NCI-H446 (cell line): ENCODE measurements at places on chromosomes 1 and 21.

DNA sequence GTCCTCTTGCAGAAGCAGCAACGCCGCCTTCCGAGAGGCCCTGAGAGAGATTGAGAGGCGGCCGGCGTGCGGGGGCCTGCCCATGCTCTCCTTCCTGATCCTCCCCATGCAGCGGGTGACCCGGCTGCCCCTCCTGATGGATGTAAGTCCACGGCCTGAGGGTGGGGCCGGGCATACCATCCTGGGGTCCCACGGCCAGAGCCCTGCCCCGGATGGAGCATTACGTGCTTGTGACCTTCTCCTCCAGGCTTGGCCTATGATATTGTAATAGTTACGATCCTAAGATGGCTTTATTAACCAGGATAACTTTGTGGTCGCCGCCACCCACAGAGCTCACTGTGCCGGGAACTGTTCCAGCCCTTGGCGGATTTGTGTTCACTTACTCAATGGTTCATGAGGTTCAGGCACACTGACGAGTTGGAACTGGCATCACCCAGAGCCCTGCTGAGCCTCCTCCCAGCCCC is 18.9 kb downstream of the ARHGEF16 start:
- no peak for DNase-seq

DNA sequence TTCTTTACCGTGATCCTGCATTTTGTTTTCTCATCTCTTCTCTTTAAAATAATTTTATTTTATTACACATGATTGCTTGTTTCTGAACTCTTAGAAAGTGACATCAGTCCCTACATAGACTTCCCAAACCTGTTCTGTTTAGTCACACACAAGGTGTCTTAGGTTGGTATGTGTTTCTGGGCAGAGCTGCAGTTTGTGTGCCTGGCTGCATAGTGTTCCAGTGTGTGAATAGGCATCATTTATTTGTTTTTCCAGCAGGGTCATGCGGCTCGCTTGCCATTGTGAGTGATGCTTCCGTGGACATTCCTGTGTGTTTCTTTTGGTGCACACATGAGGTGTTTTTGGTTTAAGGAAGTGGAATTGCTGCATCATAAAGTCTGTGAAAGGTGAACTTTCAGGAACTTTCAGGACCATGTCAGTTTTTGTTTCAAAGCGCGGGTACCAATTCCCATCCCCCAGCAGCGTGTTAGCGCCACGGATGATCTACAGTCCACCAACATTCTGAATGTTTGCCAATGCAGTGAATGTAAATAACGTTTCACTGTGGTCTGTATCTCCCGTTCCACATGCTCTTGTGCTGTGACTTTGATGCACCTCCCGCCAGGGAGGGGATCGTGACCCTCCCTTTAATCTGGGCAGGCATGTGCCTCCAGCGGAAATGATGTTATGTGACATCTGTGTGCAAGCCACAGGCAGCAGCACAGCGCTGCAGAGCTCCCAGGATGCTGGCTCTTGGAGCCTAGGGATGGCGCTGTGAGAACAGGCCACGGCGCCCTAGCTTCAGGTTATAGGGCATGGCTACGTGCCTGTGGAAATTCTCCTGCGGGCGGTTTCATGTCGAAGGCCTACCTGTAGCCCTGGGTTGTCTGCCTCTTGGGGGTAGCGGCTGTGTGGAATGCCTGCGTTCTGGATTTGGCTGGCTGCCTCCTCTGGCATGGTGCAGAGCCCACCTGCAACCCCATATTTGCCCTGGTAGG is 144.6 kb upstream of the COL6A1 start:
- DNase-seq: no peak

DNA sequence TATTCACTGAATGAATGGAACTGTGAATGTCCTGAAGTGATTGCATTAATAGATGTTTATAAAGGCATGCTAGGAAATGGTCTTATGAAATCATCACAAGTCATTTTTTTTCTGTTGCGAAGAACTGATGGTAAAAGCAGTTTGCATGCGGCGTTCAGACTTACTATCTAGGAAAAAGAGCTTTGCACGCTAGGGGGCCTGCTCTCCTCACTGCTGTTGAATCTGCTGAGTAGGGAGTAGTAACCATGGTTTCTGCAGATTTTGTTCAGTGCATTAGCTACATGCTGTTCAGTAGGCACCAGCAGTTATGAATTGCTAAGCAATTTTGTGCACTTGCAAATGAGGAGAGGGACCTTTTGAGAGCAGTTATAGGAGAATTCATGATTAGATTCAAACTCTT is 57.9 kb downstream of the CENPF start:
- DNase-seq: no peak

- DNase-seq: no peak
Observed at GRCh38 chr1:108955881-108956280, 7.4 kb downstream of the CLCC1 start.

DNA sequence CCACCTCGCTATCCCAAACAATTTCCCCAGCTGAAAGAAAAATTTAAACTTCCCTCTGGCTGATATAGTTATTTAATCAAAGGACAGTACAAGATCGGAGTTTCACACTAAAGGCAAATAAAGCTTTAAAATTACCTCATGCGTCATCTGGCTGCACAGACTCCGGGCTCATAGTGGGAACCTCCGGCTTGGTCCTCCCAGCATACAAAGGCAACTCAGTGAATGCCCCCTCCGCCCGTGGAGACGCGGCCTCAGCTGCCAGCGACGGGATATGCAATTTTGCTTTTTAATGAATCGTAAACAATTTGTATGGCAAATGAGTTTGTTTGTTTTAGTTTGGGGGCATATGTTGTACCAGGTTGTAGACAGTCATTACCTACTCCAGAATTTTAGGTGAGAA is 214.6 kb upstream of the NFIA start:
- DNase-seq: no peak

DNA sequence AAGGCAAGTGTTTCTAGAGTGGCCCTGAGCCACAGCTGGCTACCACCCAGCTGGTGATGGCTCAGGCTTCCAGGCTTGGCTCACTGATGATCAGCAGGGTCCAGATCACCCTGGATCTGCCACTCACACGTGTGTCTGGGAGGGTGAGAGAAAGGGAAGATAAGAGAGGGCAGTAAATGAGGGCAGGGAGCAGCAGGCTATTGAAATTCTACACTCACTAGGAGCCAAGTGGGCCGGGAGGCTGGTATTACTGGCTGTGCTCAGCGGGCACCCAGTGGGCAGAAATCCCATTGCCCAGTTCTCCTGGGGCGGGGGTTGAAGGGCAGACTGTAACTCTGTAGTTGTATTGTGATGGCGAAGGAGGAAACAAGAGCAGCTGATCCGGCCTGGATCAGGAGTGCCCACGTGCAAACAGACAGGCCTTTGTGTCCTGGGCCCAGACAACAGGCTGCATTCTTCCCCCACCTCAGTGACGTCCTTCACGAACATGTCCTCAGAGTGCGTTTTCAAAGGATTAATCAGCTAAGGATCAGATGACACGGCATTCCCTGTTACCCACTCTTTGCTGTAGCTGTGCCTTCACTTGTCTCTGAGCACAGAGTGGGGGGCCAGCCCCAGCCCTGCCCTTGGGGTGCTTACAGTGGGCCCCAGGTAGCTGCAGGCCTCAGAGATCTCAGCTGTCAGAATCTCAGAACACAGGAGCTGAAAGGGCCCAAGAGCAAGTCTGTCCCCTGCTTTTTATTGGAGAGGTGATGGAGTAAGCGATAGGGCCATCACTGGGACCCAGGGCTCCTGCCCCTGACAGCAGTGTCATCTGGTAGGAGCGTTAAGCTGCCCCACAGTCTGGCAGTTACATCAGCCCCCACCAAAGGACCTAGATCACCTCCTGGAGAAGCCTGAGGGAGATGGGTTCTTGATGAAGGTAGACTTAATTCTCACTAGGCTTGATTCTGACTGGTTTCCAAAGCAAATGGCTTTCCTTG is 60.5 kb downstream of the ATP1A1 start:
- no peak for DNase-seq

DNA sequence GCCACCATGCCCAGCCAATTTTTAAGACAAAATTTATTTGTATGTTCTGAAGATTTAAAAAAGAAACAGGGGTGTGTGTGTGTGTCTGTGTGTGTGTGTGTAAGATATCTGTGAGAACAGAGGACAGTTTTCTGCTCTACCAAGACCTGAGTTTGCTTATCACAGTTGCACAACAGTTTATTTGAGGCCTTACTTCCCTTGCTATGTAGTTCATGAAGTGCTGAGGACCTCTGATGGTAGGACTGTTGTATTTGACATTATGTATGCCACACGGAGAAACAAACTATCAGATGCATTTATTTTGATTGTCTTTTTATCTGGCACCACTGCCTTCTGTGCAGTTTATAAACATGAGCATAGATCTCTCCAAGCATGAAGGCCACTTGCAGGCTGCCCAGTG is 355.2 kb downstream of the PBX1 start:
- peak; percentile 29 for DNase-seq

DNA sequence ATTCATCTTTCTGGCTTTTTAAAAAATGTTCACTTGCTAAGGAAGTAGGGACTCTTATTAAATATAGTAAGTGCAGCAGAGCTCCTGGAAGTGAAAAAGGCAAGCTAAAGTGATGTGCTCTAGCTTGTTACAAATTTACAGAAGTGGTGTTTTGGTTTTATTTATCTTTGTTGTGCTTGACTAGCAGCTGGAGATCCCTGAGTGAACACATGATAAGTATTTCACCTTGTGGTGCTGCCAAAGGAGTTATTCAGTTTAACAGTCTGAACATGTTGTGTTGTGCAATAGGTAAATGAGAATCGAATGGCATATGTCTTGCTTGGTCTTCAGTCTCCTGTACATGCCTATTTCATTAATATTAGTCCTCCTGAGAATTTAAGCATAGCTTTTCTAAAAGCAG is 315.7 kb downstream of the TPR start:
- peak; percentile 14 for DNase-seq

DNA sequence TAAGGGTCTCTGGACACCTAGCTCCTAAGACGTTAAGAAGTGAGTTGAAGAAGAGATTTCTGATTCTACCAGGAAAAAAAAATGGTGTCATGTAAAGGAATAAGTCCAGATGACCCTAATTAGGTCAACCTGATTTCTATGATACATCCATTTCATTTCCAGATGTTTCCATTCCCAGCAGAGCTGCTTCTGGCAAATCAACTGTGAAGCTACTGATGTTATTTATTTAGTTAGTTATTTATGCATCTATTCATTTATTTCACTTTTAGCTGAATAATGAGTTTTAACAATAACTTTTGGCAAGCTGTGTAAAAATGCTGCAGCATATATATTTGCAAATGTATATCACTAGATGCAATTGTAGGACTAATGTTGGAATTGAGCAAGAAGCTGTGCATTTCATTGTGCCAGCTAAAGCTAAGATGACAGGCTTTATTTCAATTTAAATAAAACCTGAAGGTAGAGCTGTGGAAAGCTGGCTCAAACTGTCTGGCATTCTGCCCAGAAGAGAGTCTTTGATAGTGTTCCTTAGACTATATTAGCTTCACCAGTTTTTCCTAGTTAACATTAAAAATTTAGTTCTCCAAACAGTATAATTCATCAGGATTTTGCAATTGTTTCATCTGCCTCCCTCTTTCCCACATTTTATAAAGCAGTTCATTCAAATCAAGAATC is 1164.4 kb upstream of the ADGRL4 start:
- peak; percentile 32 for DNase-seq

DNA sequence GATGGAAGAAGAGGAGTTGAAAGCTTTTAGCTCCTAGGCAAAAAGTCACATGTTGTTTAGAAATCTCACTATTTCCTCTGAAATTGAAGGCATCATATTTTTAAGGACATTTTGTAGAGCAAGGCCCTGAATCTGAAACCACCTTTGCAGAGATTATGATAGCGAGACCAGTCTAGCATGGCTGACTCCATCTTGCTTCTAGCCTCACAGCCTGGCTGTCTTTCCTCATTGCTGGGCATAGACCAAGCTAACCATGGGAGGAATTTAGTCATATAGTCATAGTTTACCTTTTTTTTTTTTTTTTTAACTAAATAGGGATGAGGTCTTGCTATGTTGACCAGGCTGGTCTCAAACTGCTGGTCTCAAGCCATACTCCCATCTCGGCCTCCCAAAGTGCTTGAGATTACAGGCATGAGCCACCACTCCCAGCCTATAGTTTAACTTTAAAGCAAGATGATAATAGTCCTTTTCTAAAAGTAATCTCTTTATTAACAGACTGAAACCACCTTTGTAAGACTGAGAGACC is 42.2 kb upstream of the ZNF326 start:
- no peak for DNase-seq
